T-cell (primary cell): ENCODE measurements at places on chromosomes 12 and 14. TPM values are rescaled to one million over a fixed set of nuclear protein-coding genes. Genes with fewer than 3 reads are reported as not detected.

CIROP gene
- not detected for total RNA-seq

DNA sequence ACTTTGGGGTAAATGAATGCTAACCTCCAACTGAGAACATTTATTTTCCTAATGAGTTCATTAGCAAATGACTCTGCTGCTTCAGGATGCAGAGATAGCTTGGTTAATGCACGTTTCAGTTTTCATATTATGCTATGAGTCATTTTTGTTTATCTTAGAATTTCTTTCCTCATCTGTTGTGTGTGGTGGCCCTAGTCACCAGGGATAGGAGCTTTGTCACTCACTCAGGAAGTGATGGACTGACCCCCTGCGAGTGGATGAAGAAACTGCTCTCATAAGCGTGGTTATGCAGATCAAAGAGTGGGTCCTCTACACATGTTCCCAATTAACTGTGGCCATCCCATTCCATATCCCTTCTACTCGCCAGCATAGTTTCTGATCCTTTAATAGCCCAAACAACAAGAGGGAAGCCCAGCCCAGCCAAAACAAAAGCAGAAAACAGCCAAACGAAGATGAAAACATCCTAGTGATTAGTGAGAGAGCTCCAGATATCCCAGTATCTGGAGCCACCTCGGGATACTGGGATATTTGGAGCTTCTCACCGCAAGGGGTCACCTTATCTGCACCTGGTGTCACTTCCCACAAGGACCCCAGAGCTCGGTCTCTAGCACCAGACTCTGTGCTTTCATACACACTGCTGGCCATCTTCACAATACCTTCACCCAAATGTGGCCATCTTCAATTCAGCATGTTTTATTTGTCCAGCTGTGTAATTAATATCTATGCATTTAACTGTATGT is 8.6 kb downstream of the TC2N start:
- no peak for DNase-seq

DNA sequence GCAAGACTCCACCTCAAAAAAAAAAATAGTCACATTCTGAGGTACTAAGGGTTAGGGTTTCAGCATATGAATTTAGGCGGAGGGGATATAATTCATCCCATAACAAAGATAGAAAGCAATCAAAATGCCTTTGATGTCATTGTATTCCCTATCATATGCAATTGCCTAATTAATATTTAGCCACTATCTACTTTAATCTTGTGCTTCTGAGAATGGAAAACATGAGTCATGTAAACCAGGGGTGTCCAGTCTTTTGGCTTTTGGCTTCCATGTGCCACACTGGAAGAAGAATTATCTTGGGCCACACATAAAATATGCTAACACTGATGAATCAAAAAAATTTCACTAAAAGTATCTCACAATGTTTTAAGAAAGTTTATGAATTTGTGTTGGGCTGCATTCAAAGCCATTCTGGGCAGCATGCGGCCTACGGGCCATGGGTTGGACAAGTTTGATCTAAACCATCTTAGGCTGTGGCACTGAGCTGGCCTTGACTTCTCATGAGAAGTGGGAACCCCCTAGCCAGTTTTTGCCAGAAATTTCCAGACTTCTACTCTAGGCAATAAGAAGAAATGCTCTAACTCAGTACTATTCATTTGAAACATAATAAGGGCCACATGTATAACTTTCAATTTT is 219.8 kb downstream of the PTPRO start:
- DNase-seq: no peak

CCDC184 gene
- 2.2 TPM for total RNA-seq

CABP1 gene
- total RNA-seq: not detected

- DNase-seq: no peak
Measured at GRCh38 chr14:76456891-76457586, 81.1 kb downstream of the ESRRB start.

DNA sequence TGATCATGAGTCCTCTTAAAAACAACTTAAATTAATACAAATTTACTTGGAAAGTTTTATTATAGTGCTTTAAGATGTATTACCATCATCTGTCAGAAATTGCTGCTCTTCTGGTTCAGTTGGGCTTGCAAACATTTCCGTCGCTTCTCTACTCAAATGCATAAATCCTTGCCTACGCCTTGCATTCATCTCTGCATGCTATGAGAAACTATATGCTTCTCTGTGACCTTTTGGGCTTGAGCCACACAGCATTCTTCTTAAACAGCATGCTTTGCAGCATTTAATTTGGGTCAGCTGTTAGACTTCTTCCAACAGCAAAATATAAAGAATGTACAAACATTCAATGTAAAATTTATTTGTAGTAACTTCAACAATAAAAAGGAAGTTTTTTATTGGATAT is 305.7 kb upstream of the FLRT2 start:
- no peak for DNase-seq

DNA sequence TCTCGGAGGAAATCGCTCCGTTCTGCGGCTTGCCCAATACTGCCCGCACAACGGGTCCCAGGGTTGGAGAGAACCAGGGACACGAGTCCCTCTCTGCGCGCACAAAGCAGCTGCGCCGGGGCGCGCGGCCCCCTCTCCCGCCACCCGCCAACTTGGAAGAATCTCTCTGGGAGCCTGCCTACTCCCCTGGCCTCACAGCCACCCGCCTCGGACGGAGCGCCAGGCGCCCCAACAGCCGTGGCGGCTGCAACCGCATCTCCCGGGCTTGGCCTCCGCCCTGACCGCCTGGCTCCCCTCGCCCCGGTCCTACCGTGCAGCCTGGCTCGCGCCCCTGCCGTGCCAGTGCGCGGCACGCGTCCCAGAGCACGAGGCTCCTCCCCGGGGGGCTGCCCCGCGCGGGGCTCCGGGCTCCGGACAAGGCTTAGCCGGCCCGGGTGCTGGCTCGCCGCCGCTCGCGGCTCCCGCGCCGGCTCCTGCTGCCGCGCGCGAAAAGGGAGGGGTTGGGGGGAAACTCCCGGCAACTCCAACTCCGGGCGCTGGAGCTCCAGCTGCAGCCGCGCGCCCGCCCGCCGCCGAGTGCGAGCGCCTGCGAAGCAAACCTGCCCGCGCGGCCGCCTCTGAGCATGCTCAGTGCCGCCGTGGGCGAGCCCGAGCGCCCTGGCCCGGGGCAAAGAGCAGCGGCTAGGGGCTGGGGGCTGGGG is at the start of gene STXBP6:
STXBP6 (minus strand) TSS at position 580 of the 701 bp plus-strand sequence. CDS start 75,329 bp downstream, outside the sequence.
- no peak for DNase-seq

MYO1H gene
- total RNA-seq: not detected

DNA sequence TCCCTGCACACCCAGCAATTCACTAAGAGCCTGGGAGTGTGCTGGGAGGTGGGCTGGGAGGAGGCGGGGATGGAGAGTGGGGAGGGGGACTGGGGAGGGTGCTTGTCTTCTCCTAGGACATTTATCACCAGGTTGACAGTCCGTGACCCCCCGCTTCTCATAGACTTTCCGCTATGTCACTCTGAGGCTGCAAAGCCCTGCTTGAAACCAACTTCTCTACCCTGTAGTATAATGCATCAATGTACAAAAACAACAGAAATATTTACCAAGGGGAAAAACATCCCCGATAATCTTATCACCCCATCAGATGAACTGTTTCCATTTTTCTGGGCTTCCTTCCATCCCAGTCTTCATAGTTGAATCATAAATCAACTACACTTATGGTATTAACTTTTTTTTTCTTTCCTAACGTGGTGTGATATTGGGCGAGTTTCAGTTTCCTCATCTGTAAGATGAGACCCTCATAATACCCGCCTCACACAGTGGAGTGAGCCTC is 28.6 kb upstream of the BATF start:
- no peak for DNase-seq

GRCh38 chr14:74963178-74963704 is 7.8 kb upstream of the PGF start:
- DNase-seq: no peak

DNA sequence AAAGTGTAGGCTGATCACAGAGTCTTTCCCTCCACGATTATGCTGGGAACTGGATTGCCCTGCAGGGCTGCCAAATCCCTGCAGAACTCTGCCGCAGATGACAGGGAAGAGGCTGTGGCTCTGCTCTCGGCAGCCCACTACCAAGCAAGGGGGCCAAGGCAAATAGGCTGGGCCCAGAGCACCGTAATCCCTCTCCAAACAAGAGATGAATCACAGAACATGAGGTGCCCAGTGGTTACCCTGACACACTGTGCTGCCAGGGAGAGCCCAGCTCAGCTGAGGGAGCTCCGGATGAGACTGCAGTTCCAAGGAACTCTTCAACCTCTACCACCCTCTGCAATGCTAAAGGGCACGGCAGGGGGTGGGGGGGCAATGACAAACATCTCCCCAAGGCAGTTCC is 33.9 kb downstream of the STON2 start:
- no peak for DNase-seq

GRCh38 chr12:14795028-14795448 is 8.2 kb downstream of the WBP11 start:
- DNase-seq: no peak

DNA sequence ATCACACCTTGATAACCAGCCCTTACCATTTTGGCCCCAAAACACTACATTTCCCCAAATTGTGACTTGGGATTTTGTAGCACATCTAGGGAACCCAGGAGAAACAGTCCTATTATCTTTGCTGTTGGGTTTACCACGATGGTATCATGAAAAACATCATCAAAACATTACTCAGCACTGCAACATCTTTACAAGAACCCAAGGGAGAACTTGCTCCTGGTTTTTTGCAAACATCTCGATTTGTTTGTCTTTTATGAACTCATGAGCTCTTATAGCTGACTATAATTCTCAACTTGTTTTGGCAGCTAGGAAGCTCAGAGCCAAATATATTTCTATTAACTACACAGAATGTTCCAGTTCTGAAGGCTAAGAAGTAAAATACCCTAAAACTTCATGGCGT is 65.7 kb downstream of the TBX5 start:
- DNase-seq: no peak

DNA sequence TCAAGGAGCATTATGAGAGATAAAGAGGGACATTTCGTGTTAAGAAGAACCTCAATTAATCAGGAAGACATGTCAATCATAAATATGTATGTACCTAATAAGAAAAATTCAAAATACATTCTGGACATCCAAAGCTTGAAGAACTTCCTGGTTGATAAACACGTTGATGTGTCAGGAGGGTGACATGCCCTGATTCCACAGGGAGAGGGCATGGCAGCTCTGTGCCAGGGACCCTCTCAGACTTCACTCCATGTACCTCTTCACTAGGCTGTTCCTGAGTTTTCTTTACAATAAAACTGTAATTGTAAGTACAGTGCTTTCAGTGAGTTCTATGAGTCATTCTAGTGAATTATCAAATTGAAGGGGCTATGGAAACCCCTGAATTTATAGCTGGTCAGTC is 163.5 kb downstream of the CFAP54 start:
- DNase-seq: no peak

WNT5B gene
- total RNA-seq: not detected

DNA sequence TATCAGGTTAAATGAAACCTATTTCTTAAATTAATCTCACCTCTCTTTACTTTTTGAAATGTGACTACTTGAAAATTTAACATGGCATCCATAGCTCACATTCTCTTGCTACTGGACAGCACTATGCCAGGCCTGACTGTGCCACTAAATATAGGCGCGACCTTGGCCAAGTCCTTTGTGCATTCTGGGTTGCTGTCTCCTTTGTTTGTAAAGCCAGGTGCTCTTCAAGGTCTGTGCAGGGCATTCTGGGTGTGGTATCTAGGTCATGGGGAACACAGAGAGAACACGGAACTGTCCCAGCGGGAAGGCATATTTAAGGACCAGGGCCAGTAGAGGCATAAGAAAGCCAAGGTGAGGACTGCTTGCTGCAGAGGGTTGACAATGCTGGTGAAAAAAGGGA is 121.2 kb downstream of the ZNF664 start:
- DNase-seq: no peak

GRCh38 chr14:100401031-100401692 is 78.0 kb downstream of the SLC25A47 start:
- no peak for DNase-seq

GRCh38 chr14:89524990-89525667 is 108.1 kb upstream of the FOXN3 start:
- DNase-seq: no peak

B3GNT4 gene
- not detected for total RNA-seq

GRCh38 chr12:98741556-98742265 is 96.6 kb downstream of the APAF1 start:
- no peak for DNase-seq

DNA sequence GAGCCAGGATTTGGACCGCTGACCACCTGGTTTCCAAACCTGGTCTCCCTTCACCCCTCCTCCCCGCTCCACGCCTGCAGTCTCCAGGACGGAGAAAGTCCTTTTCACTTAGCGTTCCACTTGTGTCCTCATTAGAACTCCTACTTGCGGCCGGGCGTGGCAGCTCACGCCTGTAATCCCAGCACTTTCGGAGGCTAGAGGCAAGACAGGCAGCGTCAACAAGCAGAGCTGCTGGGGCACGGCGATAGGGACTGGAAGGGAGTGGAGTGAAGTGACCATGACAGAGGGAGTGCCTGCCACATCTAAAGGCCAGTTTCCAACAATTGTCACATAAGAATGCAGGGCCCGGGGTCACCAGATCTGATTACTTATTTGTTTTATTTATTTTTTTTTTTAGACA is 132.5 kb upstream of the NCOR2 start:
- DNase-seq: no peak

DNA sequence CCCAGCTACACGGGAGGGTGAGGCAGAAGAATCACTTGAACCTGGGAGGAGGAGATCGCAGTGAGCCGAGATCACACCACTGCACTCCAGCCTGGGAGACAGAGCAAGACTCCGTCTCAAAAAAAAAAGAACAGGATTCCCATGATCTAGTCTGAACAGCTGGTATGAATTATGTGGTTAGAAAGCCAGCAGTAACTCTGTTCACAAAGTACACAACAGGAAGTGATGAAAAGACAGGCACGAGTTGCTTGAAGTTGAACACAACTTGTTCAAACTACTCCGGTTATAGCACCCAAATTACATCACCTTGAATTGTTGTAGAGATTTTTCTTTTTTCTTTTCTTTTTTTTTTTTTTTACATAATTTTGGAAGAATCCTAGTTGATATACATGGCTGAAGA is 238.8 kb upstream of the RGS6 start:
- DNase-seq: no peak

GRCh38 chr14:85934886-85935254 is 404.9 kb downstream of the FLRT2 start:
- DNase-seq: no peak

GRCh38 chr14:93331002-93331727 is 1.7 kb downstream of the BTBD7 start:
- DNase-seq: no peak

APEX1 gene
- 142 TPM for total RNA-seq

- no peak for DNase-seq
Measured at GRCh38 chr14:33711811-33712216, 239.1 kb downstream of the EGLN3 start.

DNA sequence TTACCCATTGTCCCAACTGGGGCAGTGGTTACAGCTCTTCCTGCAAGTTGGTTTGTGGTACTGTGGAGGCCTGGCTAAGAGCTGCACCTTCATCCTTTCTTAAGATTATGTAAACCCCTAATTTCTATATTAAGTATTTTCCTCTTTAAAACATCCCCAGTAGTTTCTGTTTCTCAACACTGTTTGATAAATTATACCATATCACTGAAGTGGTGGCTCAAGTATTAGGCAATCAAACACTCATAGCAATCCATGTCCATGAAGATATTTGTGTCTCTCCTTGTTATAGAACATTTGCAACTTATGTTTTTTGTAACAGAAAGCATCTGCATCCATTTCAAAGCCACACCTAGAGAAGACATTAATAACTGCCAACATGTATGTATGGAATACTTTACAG is 31.8 kb downstream of the ATXN3 start:
- DNase-seq: no peak

KRT77 gene
- total RNA-seq: not detected

GRCh38 chr12:132497514-132498405 is 7.8 kb downstream of the FBRSL1 start:
- DNase-seq: no peak

IFNG-AS1 gene
- 3.3 TPM for total RNA-seq
